ENCODE measurements at places on chromosomes 7 and 10.

DNA sequence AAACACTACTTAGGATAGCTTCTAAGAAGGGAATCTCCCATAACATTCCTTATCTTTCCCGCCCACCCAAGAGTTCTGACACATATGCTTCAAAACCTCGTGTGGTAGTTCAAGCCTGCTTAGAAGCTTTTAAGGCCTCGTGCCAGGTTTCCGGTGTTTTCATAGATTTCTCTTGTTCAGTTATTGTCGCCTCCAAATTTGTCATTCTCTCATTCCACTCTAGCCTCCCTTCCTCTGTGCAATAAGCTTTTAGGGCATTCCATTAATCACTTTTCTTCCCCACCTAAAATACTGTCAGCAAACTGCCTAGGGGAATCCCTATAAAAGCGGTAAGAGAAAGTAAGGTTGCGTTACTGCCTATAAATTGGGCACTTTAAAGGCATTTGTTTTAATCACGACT is 718 bp upstream of the BPGM start:
- DNase-seq = peak; percentile 30

DNA sequence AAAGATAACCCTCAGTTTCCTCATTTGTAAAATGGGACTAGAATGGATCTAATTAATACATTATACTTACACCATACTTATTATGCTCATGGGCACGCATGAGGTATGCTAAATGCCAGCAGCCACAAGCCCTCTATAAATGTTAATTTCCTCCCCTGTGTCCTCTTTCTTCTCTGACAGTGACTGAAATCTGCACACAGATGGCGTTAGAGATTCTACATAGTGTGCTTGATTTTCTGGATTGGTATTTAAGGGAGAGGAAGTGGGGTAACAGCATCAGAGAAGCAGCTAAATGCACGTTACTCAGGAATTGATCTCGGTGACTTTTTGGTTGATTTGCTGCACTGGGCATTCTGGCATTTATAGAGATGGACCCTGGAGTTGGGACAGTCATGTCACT is 568.5 kb downstream of the CALN1 start:
- DNase-seq = no peak

DNA sequence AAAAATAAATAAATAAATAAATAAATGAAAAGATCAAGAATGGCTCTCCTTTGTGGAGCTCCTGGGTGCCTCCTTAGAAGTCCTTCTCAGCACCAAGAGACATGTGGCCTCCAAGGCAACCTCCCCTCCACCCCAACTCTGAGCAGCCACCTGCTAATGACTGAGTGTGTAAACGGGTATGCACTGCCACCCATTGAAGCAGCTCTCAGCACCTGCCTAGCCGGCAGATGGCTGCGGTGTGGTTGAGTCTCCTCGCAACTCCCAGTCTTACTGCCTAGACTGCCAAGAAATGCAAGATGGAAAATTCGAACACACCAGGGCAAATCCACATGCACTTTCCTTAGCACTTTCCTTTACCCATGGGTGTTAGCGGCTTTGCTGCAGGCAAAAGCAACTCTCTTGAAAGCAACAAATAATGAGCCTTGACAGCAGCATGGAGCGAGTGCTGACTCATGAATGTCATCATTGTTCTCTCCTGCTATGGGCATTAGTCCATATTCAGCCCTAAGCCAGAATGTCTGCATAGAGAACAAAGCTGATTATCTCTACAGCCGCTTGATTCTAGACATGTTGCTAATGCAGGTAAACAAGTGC is 913.9 kb upstream of the AUTS2 start:
- peak; percentile 25 for DNase-seq

GRCh38 chr7:26584326-26584725 is 280.1 kb downstream of the SKAP2 start:
- no peak for DNase-seq

Measured in kidney tubule cell (primary cell).